Activated CD4-positive, alpha-beta T cell treated with anti-CD3 and anti-CD28 coated beads, Interleukin-2, Interleukin-4, amounts not matched to agents 100 ng/mL and 50 ng/mL, durations not matched to agents 16 hours and 8 hours (primary cell): ENCODE measurements at places on chromosomes 3 and 15.

- no peak for DNase-seq
Measured at GRCh38 chr15:47427463-47427862, 289.8 kb upstream of the SEMA6D start.

GRCh38 chr3:150216866-150217600, 191.1 kb upstream of the TSC22D2 start:
- no peak for DNase-seq

DNA sequence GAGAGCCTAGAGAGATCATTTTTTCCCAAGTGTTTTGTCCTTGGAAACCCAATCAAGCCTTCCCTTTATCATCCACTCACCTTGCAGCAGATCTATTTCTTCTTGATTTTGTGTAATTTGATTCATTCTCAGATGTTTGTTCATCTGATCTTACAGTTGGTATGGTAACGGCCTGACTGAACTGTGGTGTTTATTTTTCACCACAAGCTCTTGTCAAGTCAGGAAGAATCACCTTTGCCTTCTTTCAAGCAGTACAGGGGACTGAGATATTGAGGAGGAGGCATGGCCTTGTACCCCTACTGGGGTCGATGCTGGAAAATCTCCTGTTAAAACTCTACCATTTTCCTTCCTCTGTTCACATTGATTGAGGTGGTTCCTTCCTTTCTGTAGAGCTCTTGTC, 361.4 kb upstream of the CFAP20DC start:
- no peak for DNase-seq

GRCh38 chr15:33654860-33655259, 313.4 kb upstream of the CHRM5 start:
- no peak for DNase-seq

DNA sequence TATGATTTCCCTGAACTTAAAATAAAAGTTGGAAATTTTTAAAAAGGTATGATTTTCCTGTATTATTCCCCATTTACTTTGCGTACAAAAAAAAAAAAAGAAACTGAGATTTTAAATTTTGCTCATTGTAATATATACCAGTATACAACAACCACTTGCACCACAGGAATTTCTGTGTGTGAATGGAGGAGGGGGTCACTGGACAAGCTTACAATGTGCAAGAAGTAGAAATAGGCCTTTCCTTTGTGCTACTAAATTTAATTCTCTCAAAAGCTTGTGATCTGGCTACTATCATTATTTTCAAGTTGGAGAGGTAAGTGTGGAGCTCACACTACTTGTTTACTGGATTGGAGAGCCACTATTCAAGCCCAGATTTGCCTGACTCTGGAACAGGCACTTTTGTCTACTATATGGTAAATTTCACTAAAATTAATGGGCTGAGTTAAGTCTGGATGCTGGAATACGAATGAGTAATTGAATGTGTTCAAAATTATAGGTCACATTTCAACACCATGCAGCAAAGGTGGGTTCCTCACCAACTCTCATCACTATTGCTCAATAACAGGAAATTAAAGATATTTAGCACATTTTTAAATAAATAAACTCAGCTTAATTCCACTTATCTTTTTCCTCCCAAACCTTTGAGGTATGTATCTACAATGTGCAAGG, 148.0 kb upstream of the MBNL1 start:
- DNase-seq, result no peak

GRCh38 chr3:4813909-4814304, 165.3 kb upstream of the BHLHE40 start:
- no peak for DNase-seq

- DNase-seq, result no peak
Measured at GRCh38 chr3:31882895-31883294, 98.2 kb downstream of the OSBPL10 start.

GRCh38 chr3:172074586-172074985, 35.2 kb downstream of the FNDC3B start:
- DNase-seq, result no peak

DNA sequence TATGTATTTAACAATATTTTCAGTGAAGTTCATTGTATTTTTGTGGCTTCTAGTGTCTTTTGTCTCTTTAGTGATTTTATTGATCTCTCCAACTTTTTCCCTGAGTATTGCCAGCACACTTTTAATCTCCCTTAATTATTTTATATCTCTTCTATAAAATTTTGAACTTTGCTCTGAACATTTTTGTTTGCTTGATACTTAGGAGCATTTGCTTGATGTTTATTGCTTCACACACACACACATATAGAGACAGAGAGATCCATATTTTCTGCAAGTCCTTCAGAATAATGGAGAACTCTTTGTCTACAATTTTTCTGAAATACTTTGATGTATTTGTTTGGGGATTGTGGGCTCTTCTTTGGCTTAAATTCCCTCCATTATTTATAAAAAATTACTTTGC, 213.8 kb downstream of the SLC9A9 start:
- no peak for DNase-seq

GRCh38 chr15:101255615-101256241, 3.9 kb upstream of the CHSY1 start:
- DNase-seq, result no peak

GRCh38 chr15:72919936-72920465, 132.3 kb upstream of the NEO1 start:
- no peak for DNase-seq

GRCh38 chr3:122310361-122310760, 14.7 kb upstream of the CSTA start:
- DNase-seq, result no peak

- no peak for DNase-seq
Measured at GRCh38 chr15:74429781-74430400, 3.9 kb downstream of the SEMA7A start.

DNA sequence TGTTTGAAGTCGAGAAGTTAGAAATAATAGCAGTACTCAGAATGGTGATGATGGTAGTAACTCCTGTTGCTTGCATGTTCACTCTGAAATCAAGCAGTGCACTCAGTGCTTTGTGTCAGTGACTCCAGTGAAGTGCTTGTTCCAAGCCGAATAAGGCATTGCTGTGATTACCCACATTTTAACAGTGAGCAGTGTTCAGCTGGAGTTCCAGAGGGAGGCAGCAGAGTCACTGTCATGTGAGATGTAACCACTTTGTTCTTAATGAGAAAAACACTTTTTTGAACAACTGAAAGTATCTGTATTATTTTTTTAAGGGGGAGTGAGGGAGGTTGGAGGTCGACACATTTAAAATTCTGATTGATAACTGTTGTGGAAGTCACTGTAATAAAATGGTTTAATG, 3.7 kb downstream of the MDFIC2 start:
- no peak for DNase-seq

DNA sequence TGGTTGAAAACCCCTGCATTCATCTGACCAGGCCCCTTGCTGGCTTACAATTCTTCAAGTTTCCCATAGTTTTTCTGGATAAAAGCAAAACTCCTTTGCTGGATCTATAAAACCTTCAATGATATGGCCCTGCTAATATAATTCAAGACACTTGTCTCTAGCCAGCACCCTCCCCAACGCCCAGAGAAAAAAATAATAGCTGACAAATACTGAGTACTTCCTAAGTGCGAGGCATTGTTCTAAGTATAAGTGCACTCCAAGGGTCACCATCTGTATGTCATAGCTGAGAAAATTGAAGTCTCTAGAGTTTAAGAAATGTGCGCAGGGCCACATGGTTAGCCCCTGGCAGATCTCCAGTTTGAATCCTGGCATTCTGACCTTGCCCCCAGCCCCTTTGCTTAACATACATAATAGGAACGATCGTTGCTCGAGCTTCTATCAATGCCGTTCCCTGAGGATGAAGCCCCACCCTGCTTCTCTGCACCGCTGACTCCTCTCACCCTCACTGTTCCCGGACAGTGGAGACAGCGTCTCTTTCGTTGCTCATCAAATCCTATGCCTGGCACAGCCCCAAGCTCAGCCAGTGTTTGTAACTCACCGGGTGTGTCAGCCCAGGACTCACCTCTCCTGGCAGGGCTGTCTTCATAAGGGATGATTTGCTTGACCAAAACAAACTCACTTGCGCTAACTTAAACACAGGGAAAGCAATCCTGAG, 377.1 kb upstream of the PROK2 start:
- no peak for DNase-seq

- no peak for DNase-seq
Measured at GRCh38 chr3:22988566-22988965, 214.6 kb upstream of the UBE2E2 start.

GRCh38 chr15:35061161-35061824, 23.8 kb downstream of the NANOGP8 start:
- DNase-seq, result no peak

- no peak for DNase-seq
Measured at GRCh38 chr3:59481776-59482400, 432.1 kb upstream of the CFAP20DC start.

- no peak for DNase-seq
Measured at GRCh38 chr3:127405010-127405598, 117.3 kb upstream of the PRR20G start.

GRCh38 chr15:67186688-67187087, 67.8 kb downstream of the AAGAB start:
- no peak for DNase-seq
